ENCODE measurements at places on chromosomes 2 and 18.

DNA sequence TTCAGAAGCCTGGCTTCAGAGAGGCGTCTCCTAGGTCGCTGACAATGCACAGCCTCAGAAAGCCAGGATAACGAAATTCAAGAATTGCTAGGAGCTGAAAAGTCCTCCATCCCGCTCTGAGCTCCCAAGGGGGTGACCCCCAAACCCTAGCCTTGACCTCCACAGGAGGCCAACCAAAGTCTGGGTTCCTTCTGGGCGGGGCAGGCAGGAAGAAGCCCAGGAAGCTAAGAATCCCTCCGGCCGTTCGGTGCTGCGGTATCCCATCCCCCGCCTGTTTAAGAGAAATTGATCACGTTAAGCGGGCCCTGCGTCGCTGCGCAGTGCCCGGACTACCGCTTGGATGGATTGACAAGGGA, 2.5 kb upstream of the OSR1 start:
- DNase-seq: no peak

DNA sequence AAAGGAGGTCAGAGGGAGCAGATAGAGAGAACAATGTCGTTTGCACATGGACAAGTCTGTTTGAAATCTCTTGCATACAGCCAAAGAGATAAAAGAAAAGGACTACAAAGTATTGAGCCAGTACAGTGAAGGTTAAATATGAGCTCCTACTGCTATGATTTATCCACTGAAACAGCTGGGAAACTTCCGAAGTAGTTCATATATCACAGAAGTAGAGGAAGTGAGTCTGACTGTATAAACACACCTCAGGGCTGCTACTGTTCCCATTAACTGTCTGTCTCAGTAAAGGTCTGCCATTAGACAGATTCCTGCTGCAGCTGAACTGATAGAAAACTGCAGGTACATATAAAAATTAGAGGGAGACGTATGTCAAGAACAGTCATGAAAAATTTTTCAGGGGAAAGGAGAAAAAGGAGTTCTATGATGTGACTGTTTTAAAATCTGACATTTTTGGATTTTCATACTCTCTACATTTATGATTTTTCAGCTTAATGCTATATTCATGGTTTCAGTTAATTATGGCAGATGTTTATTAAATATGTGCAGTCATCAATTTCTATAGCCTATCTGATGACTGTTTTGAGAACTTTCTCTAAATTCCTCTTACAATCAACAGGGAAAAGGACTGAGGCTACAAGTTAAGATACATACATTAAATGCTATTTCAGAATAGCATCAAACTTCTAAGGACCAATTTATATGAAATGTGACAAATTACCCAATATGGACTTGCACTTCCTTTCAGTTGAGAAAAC, 364.7 kb downstream of the ERBB4 start:
- DNase-seq: no peak

- no peak for DNase-seq
These were observed 266.5 kb downstream of the PTGR3 start for GRCh38 chr18:74942319-74942910.

GRCh38 chr2:236896688-236897087, 189.0 kb upstream of the COPS8 start:
- no peak for DNase-seq

GRCh38 chr2:212381428-212382102, 157.0 kb downstream of the ERBB4 start:
- no peak for DNase-seq

DNA sequence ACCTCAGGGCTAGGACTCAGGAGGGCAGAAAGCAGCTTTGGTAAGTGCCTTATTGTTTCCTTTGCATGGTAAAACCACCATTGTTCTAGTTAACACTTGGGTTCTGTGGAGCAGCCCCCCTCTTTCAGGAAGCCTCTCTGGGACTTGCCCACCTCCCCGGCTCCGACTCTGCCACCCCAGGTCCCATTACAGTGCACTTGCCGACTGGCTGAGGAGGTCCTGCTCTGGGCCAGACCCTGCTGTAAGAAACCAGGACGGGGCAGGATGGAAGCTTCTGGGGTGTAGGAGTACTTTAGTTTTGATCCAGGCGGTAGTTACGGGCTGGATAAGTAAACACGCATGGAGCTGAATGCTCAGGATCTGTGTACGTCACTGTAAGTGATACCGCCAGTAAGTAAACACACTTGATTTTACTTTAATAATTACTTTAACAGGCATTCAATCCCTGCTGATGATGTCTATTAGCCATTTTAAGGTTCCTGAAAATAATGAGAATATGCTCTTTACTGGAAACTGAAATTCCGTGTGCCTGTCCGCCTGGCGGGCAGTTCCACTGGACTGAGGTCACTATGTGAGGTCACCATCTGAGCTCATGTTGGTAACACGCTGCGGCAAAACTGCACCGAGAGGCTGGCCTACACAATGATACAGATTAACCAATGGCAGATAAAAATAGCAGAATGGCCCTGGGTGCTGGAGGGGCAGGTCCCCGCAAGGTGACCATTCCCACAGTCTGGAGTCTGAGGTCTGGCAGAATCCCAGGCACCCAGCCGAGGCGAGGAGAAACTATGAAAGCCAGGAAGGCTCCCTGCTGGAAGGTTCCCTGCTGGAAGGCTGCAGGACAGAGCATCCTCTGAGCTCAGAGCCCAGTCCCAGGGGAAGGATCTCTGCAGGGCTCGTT, 25.2 kb downstream of the HS1BP3 start:
- no peak for DNase-seq
